ENCODE measurements at places on chromosomes 11 and 22.

- no peak for DNase-seq
Observed at GRCh38 chr11:8207080-8208000, 38.5 kb upstream of the RIC3 start.

- no peak for DNase-seq
Observed at GRCh38 chr22:35092406-35092805, 26.4 kb downstream of the ISX start.

GRCh38 chr11:15594607-15595006, 479.9 kb downstream of the INSC start:
- DNase-seq, result no peak

DNA sequence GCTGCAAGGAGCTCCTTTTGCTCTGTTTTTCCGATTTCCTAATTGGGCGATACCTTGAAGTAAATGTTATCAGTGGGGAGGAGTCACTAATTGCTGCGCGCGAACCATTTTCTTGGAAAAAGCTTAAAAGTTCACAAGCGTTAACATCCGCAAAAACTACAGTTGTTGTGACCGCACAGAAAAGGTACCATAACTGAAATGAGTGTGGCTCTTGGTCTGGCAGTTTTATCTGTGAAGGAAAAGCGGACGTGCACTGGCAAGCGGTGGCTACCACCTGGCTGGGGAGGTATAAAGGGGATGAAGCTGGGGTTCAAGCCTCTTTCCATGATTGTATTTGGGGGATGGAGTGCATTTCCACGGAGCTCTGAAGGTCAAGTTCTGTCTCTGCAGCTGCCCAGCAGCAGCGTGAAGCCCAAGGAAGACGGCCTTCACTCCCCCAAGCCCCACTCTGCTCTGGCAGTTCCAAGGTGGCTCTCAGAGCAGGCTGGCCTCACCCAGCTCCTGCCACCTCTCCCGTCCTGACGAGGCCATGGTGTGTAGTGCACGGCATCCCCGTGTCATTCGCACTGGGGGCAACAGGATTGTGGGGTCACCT, 27.5 kb downstream of the MOV10L1 start:
- no peak for DNase-seq

DNA sequence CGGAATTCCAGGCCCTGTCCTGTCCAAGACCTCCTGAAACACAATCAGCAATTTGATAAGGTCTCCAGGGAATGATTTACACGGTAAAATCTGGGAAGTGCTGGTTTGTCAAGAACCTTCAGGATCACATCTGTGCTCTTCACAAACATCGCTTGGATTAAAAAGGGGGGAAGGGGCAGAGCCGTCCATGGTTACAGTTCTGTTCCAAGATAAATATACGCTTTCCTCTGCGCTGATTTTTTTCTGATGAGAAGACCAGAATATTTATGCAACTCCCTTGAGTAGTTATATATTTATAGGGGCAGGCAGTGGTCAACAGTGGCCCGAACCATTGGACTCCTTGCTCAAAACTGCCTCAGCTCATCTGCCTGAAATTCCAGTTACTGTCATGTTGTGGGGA, 9.2 kb upstream of the APOL5 start:
- DNase-seq, result no peak

DNA sequence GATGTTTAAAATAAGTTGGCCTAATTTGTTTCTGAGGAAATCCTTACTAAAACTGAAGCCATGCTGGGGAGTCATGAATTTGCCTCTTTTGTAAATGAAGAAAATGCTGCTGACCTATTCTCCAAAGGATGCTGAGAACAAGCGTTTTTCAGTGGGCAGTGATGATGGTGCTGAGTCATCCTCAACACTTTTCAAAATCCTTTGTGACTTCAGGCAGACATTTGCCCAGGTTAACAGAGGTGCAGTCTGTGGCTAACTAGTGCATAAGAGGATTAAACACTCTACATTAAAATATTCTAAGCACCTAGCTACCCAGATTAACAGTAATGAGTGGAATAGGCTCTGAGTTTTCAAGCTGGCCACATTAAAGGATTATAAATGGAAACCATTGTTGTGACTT, 509.0 kb downstream of the DLG2 start:
- no peak for DNase-seq

DNA sequence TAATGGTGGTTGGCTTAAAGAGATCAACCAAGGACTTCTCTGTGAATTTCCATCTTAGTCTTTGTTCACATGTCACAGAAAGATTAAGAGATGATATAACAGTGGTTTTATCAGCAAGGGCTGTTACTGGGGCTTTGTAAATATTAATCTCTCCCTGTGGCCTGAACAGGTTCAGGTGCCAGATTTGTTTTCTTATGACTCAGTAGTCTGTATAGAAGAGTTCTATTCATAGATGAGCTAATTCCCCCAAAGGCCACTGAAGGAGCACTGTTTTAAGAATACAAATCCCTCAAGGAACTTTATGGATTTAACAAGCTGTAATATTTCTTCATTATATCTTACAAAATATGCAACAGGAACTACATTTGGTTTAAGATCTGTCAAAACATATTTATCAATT, 50.4 kb downstream of the TCP11L1 start:
- DNase-seq, result no peak

GRCh38 chr11:12411806-12412727, 34.7 kb downstream of the PARVA start:
- DNase-seq, result no peak

- DNase-seq, result no peak
Observed at GRCh38 chr11:26537341-26537740, 34.7 kb downstream of the MUC15 start.

DNA sequence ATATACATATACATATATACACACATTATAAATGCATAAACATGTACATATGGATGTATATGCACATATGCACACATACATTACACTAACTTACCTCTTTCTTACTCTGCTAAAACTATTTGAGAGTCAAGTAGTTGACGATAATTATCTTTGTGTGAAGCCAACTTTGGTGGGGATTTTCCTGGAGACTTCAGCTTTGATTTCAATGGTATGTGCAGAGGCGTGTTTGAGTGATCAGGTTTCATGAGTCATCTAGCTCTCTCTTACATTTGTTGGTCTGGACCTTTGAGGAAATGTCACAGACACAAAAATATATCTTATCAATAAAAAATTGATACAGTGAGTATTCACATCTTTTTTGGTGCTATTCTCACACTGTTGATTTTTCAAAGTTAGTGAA, 769.1 kb upstream of the LUZP2 start:
- no peak for DNase-seq

DNA sequence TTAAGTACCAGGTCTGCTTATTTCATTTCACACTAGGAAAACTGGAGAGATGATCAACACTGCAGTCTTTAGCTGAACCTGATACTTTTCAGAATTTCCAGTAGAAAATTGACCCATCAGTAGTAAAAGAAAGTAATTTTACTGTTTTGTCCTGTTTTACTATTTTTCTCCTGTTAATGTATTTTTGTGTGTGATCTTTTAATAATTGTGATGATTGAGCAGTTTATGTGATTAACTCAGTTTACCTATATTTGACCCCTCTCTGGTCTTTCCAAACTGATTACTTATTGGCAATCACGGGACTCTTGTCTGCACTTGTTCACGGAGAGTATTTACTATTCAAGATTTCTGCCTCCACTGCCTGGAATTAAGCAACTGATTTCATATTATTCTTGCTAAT, 546 bp upstream of the CYP2R1 start:
- DNase-seq, result no peak

DNA sequence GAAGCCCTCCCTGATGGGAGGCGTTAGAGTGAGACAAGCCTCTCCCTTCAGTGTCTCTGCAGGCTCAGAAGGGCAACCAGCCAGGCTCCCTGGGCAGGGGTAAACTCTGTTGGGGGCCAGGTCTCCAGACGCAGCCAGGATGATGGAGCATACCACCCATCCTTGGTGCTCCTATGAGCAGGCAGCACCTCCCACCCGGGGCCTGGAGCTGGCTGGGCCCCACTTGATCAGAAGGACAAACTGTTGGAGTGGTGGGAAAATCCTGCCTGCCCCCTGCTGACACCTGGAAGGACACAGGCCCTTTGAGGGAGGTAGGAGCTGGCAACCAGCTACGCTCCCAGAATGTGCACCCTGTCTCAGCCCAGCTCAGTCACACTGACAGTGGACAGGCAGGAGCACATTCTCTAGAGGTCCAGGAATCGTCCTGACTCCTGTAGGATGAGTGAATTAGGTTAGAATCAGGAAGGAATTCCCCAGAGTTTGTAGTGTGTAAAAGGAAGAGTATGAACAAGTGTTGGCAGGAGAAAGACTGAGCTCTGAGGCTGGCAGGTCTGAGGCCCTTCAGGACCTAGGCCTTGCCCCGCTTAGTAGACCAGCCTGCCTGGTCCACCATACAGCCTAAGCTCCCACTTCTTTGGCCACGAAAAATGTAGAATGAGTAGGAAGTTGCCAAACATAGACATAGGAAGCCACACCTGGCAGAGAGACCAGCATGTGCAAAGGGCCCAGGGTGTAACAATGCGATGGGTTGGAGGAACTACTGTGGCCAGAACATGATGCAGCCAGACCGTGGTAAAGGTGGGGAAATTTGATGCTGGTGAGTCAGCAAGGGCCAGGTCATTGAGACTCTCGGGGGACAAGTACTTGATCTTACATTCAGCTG, 19.1 kb downstream of the ARHGEF17 start:
- DNase-seq, result no peak

DNA sequence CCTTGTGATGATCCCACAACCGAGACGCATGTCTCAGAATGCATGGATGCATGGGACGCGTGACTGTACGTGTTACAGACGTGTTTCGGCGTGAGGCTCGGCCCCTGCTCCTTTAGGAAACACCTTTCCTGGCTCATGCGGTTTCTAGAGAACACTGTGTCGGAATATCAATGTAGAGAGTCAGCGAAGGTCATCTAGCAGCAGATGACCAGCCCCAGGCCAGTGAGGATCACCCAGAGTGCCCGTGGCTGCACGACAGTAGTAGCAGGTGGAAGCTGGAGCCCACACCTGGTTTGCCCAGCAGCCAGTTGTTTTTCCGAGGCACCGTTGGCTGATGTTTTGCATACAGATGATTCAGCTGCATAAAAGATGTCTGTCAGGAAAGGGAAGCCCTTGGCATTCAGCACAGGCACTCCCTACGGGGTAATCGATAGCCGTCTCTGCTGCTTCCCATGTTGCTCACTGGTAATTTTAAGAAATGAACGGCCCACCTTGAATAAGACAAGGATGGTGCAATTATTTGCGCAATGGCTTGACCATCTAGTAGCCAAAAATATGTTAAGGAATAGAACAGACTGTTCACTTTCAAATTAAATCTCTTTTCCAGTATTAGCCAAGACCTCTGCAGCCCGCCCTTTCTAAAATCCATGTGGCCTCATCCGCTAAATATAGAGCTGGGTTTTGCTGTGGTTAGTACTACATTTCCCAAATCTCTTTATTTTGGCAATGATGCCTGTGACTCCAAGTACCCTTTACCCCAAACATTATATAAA, 1.1 kb upstream of the CLTCL1 start:
- no peak for DNase-seq

GRCh38 chr11:12045914-12046635, 37.6 kb upstream of the DKK3 start:
- no peak for DNase-seq

DNA sequence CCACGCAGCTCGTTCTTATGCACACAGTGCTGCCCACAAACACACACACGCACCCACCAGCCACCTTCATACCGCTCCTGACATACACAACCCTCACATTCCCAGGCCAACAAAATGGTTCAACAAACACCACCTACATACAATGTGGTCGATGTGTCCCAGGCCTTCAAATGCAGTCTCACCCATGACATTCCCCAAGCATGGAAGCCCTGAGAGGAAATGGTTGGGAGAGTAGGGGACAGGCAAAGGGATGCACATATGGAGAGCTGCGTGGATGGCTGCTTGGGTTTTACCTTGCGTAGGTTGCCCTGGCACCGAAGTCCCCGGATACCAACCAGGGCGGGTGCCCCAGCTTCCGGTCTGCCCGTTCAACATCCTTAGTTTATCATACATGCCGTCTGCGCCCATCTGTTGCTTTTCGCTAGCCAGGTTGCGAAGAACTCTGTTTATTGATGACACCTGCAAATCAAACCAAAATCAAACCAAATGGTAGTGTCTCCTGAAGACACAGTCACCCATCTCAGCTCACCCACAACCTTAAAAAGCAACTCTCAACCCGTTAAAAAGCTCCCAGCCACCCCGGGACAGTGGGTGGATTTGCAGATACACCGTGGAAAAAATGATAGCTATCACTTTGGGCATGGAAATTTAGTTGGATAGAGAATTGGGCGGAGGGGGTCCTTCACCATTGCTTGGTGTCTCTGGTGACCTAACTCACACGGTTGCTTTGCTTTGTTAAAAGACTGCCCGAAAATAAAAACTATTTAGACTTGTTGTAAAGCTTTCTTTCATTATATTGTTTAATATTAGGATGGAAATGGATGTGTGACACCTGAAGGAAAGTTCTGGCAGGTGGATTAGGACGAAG, 10.5 kb downstream of the PAX6 start:
- DNase-seq, result no peak

DNA sequence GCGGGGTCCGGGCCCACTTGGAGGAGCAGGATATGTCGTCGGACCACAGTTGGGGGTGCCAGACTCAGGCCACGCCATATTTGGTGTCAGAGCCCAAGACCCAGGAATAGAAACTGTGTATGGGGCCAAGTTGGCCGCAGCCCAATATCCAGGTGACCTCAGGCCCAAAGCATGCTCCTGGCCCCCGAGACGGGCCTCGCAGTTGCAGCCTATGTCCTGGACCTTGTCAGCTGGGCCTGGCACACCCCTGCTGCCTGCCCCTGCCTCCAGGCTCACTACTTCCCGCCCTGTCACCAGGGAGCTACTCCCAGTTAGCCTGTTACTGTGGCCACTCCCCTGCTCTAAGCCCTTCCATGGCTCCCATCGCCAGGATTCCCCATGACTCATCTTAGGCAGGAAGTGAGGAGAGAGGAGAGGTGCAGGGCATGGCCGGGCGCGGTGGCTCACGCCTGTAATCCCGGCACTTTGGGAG, 23.1 kb downstream of the A4GALT start:
- DNase-seq, result no peak

DNA sequence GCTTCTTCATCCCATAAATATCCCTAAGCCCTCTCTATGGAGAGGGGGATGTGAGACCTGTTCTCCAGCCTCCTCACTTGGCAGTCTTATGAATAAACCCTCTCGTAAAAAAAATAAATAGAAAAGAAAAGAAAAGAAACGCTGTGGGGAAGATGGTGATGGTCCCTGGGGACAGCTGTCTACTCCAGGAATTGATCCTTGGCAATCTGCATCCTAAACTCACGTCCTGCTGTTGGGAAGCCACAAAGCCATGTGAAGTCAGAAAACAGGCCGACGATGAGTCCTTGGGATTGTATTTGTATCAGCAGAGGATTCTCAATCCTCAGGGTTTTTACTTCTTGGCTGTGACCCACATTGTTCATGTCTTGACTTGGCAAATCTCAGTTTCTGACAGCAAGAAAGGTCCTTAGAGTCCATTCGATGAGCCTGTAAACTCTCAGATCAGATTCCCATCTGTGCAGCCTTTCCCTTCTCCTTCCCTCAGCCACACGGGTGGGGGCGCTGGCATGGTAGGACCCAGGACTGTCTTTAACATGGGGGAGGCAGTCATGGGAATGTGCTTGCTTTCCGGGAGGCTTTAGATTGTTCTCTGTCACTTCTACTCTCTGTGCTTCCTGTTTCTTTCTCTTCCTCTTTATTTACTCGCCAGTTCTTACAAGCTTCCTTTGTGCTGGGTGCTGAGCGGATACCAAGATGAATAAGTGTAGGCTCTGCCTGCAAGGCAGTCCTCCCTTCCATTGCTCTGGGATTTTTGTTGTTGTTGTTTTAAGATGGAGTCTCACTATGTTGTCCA, 24.9 kb downstream of the TCP11L1 start:
- DNase-seq, result no peak

Measured in activated CD4-positive, CD25-positive, alpha-beta regulatory T cell (primary cell).